ENCODE measurements at places on chromosomes 6 and 20. TPM values are rescaled to one million over a fixed set of nuclear protein-coding genes. Genes with fewer than 3 reads are reported as not detected.

HTR1E gene
- not detected for total RNA-seq

HLA-DOB gene
- total RNA-seq = 13.4 TPM

KCNK5 gene
- total RNA-seq = 1.2 TPM

CCN5 gene
- not detected for total RNA-seq

IFT52 gene
- total RNA-seq = 11.5 TPM

RTEL1 gene
- 24.9 TPM for total RNA-seq

TINAG gene
- not detected for total RNA-seq

LRRN4 gene
- not detected for total RNA-seq

HLA-DQA1 gene
- 5.4 TPM for total RNA-seq
